ENCODE measurements at places on chromosomes 12 and 14. TPM values are rescaled to one million over a fixed set of nuclear protein-coding genes. Genes with fewer than 3 reads are reported as not detected.

HOXC12 gene
- total RNA-seq: not detected

ADSS1 gene
- total RNA-seq: 3.8 TPM

USP44 gene
- 0.16 TPM for total RNA-seq

CD27 gene
- not detected for total RNA-seq

HELB gene
- total RNA-seq: 2.0 TPM

FAM177A1 gene
- total RNA-seq: 39.6 TPM

KRT73 gene
- total RNA-seq: not detected

TMEM30B gene
- not detected for total RNA-seq

IRAK3 gene
- total RNA-seq: 2.6 TPM

STRN3 gene
- total RNA-seq: 12.5 TPM

FOXM1 gene
- 84.1 TPM for total RNA-seq

SLC4A8 gene
- total RNA-seq: 1.3 TPM

AGAP2 gene
- total RNA-seq: 0.25 TPM

C14orf39 gene
- total RNA-seq: not detected

C3AR1 gene
- 0.16 TPM for total RNA-seq

SLC7A7 gene
- total RNA-seq: 30.9 TPM

Measured in mesangial cell (primary cell).